ENCODE measurements at places on chromosomes 6 and 20.

DNA sequence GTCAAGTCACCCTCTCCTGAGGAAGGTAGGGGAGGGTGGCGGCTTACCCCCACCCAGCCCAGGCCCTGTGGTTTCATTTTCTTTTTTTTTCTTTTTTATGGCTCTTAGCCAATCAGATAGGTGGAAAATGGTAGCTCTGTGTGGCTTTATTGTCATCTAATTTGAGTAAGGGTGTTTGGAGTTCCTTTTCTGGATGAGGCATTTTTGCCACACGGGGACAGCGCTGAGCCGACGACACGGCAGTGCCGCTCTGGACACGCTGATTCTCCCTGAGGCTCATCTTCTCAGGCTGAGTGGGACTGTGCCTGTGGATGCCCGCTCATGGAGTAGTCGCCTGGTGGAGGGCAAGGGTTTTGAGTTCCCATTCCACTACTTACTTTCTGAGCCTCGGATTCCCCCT, 37.6 kb upstream of the ANGPT4 start:
- no peak for DNase-seq

DNA sequence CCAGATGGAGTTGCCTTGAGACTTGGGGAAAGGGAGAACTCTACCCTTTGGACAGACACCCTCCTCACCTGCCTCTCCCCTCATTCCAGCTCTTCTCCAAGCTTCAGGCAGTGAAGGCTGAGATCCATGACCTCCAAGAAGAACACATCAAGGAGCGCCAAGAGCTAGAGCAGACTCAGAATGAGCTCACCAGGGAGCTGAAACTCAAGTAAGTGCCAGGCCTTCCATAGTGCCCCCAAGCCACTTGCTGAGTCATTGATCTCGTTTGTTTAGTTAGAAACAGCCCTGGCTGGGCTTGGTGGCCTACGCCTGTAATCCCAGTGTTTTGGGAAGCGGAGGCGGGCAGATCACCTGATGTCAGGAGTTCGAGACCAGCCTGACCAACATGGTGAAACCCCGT, 39.2 kb downstream of the KIF3B start:
- no peak for DNase-seq

- DNase-seq = no peak
Observed at GRCh38 chr6:20952699-20953474, 418.6 kb downstream of the CDKAL1 start.

DNA sequence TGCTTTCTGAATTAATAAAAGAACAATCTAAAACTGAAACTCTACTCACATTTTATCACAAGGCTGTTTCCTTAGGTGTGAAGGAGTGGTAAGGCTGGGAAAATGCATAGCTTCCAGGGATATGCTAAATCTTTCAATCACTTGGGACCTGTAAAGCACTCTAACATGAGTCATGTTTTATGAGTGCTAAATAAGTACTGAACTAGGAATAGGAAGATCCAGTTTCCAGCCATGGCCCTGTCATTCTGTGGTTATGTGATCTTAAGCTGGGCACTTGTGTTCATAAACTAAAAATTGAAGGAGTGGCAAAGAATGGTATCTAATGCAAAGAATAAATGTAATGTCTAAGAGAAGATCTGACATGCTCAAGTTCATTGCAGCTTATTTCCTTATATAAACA, 6.1 kb upstream of the TMEM200A start:
- DNase-seq = no peak

DNA sequence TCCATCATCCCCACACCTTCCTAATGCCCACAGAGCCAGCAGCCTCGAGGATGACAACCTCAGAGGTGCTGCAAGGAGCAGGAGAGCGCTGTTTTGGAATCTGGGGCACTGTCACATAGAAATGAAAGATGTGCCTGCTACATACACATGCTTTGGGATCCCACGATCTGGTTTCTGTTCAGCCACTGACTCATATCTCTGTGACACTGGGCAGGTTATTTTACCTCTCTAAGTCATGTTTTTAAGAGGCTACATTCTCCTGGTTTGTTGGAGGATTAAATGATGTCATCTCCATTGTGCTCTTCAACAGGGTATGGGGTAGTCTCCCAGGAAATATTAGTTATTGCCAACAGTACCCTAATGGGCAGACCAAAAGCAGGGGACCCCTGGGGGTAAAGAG, 32.6 kb upstream of the TAB2 start:
- no peak for DNase-seq

- DNase-seq = no peak
Observed at GRCh38 chr6:91462241-91462640, 875.4 kb upstream of the MAP3K7 start.

DNA sequence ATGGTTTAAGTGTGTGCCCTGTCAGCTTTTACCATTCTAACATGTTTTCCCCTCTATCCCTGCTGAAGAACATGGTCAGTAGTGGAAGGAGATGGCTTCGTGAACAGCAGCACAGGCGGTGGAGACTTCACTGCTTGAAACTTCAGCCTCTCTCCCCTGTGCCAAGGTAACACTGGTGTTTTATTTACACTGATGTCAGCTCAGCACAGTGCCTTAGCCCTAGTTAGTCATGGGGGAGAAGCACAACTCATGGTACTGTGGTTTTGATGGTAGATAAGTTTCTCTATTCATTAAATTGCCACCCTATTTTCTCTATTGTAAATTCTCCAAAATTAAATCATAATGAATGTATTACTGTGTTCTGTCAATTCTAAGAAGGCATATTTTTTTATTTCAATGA, 56.6 kb downstream of the MTHFD1L start:
- no peak for DNase-seq

DNA sequence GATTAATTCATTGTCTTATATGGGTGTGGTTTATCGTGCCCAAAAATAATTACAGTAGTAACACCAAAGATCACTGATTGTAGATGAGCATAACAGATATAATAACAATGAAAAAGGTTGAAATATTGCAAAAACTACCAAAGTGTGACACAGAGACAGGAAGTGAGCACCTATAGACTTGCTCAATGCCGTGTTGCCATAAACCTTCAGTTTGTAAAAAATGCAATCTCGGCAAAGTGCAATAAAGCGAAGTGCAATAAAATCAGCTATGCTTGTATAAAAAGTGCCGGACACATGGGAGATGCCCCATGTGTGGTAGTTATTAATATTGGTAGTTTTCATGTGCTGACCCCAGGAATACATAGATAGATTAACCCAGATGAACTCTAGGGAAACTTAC, 192.6 kb downstream of the NRN1 start:
- DNase-seq = no peak

DNA sequence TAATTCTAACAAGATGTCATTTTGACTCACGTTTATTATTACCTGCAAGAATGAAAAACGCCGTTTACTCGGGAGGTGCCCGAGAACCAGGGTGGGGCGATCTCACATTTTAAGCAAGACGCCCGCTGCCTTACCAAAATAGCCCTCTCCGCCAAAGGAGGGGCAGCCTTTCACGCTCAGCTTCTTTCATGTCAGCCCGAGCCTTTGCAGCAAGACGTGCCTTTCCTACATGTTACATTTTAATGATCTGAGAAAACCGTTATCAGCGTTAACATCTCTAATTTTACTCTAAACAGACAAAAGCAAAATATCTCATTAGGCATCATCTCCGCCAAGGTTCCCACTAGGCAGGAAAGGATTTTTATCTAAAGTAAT, 2.0 kb downstream of the BACH2 start:
- DNase-seq = no peak

- no peak for DNase-seq
Observed at GRCh38 chr6:130211691-130212090, 11.1 kb downstream of the SAMD3 start.

DNA sequence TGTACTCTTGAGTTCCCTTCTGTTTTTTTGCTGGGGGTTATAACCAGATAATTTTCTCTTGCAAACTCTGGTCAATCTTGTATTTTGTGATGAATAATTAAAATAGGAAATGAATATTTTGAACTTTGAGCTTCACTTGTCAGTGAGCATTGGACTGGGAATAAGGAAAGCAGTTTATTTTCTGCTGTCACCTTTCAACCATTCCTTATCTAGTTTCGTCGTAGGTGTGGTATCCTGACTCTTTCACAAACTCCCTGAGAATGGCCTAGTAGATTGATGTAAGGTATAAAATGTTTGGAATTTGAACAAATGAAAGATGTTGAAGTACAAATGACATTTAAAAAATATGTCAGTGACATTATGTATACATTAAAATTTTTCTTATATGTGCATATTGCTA, 98.0 kb downstream of the ZFAND3 start:
- no peak for DNase-seq

- peak; percentile 22 for DNase-seq
Observed at GRCh38 chr6:5471044-5471443, 209.7 kb downstream of the FARS2 start.

GRCh38 chr6:74259981-74260380, 564.0 kb downstream of the CD109 start:
- no peak for DNase-seq

DNA sequence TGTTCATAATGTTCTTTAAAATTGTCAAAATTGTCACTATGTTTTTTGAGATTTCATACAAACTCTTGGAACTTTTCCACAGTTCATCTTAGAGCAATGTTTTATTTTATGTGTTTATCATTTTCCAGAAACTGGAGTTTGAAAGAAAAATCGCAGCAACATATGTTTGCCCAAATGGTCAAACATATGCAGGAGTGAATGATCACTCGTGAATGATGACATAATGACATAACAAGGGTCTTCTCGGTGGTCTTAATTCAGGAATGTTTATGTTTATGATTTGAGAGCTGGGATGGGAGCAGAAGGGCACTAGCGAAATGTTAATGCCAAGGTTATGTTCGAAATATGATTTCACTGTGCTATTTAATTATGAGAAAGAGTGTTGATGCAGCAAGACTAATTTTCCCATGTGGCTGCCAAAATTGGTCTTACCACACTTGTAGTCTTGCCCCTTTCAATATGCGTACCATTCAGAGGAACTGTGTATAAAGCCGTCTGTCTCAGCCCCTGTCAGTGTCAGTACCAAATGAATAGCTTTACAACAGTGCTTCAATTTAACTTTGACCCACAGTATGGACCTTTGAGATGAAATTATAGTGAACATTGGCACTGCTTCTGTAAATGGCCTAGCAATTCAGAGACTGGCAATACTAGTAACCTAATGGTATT, 152.3 kb downstream of the CARMIL1 start:
- DNase-seq = no peak

DNA sequence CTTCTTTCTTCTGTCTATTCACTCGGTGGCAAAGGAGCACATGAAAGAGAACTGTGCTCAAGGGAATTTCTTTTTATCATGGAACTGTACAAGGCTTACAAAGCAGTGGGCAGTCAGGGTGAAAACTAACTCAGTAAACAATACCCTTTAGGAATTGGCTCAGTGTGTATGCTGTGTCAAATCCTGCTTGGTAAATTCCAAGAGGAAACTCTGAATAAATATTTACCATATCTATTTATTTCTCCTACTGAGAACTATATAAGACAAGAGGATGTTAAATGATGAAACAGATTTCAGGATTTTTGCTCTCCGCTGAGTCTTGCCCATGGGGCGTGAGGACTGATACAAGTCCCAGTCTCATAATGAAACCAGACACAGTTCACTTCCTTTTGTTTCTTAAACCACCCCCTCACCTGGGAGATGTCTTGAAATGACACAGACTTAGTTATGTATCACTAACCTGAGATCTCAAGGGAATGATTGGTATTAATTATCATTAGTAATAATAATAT, 188.8 kb downstream of the BACH2 start:
- DNase-seq = no peak

DNA sequence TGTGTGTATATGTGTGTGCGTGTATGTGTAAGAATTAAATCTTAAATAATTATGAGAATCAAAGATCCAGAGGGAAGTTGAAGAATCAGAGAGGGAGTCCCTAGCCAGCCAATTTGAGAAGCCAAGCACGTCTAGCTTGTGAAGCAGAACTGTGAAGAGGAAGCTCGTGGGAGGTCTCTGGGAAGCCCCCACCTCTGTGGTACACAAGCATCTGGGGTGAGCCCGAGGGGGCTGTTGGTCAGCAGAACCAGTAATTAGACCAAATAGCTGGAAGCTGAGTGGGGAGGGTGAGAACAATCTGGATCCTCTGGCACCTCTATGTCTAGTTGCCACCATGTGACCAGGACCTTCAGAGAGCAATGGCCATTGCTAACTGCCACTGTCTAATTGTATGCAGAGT, 310.0 kb upstream of the PRND start:
- DNase-seq = no peak

DNA sequence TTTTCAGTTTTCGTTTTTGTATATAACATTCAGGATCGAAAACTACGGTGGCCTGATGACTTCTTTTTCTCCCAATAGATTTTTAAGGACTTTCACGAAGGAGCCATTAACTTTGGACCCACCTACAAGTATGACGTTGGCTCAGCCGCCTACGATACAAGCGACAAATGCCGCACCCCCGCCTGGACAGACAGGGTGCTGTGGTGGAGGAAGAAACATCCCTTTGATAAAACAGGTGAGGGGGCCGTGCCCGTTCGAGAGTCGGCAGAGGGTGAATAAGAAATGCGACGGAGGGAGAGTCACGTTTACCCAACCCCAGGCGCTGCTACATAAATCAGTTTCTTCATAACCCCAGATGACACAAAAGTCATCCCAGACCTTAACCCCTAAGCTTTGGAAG, 91.5 kb downstream of the SERAC1 start:
- no peak for DNase-seq

GRCh38 chr20:50121858-50122271, 8.9 kb upstream of the UBE2V1 start:
- DNase-seq = no peak

DNA sequence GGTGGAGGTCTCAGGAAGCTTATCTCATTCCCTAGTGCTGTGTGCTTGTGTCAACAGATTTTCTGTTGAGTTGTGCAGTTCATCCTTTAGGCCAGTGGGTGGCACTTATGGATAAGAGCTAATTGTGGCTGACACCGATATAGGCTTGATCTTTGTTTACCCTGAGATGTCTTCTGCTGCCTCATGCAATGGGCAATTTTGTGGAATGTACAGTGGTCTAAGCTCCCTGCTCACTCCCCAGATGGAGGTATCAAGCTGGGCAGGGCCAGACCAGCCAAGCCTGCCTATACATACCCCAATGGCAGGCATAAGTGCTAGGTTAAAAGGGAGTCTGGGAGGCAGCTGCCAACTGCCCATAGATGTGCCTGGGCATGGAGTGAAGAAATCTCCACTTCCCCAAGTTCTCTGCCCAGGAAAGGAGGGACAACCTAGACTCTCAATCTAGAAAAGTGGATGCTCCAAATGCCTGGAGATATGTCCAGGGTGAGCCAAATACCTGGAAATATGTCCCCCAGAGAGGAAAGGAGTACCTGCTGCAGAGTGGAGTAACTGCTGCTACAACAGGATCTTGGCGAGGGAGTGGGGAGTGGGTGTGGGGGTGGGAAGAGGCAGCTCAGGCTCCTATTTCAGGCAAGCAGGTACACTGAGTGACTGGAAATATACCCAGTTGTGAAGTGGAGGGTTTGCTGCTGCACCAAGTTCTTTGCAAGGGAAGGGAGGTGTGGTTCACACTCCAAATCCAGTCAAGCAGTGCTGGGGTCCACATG, 53.2 kb upstream of the ARG1 start:
- DNase-seq = no peak

Data from stimulated activated CD8-positive, alpha-beta memory T cell treated with anti-CD3 and anti-CD28 coated beads, Interleukin-15, amount 100 ng/mL, for 4 hours (primary cell).